ENCODE measurements at places on chromosomes 4 and X. TPM values are rescaled to one million over a fixed set of nuclear protein-coding genes. Genes with fewer than 3 reads are reported as not detected.

Gene FAM47A
- total RNA-seq: not detected

Gene TLR8
- under 0.01 TPM for total RNA-seq

Gene VGLL1
- 12.6 TPM for total RNA-seq

Gene CWH43
- not detected for total RNA-seq

Gene NALF2
- total RNA-seq: 0.11 TPM

Gene CYBB
- not detected for total RNA-seq

Gene VMA21
- 45.1 TPM for total RNA-seq

Gene PDZD11
- 66.2 TPM for total RNA-seq

Gene UGT2B15
- total RNA-seq: not detected

Gene GABRG1
- not detected for total RNA-seq

Gene CXorf49B
- total RNA-seq: not detected

Gene CSAG2
- total RNA-seq: not detected

Gene PPP2R2C
- 0.65 TPM for total RNA-seq

Gene YY2
- 0.98 TPM for total RNA-seq

Gene LRP2BP
- 1.2 TPM for total RNA-seq

Gene XG
- 25.3 TPM for total RNA-seq

Gene UGT2B17
- total RNA-seq: not detected

Gene ALB
- total RNA-seq: not detected

Gene MAGED4B
- total RNA-seq: 47.8 TPM

Gene RTL5
- 0.79 TPM for total RNA-seq

Gene MSANTD1
- total RNA-seq: 1.7 TPM

Gene MTNR1A
- total RNA-seq: not detected

Gene GAK
- 68.1 TPM for total RNA-seq

Gene PDGFC
- 65.0 TPM for total RNA-seq

Gene UPF3B
- 3.1 TPM for total RNA-seq

Measured in placental epithelial cell (primary cell).